ENCODE measurements at places on chromosomes 16 and 17.

GRCh38 chr17:3886776-3887175 is 6.1 kb downstream of the CAMKK1 start:
- H3K27me3 ChIP-seq, result peaks cover 21% of the 10 kb centered on the region
- H3K36me3 ChIP-seq, result peaks cover 12% of the 10 kb centered on the region
- H3K27ac ChIP-seq, result no peak overlapping the region
- H3K4me1 ChIP-seq, result peaks cover 29% of the 10 kb centered on the region

DNA sequence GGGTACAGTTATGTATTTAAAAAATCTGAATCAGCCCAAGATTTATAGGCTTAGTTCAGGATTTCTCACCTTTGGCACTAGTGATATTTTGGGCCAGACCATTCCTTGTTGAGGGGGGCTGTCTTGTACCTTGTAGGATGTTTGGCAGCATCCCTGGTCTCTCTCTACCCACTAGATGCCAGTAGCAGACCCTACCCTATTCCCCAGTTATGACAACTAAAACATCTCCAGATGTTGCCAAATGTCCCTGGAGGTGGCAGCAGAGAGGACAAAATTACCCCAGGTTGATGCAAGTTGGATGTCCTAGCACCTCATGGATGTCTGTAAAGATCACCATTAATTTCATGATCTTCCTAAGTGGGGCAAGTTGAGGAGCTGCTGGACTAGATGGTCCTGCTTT is 45.8 kb downstream of the SYT17 start:
- peaks cover 3% of the 10 kb centered on the region for H3K4me1 ChIP-seq
- DNase-seq, result no peak
- no peaks in the 10 kb centered on the region for H3K27me3 ChIP-seq
- peaks cover 21% of the 10 kb centered on the region for H3K36me3 ChIP-seq

GRCh38 chr17:12605222-12605621 is 60.5 kb upstream of the MYOCD start:
- no peak for DNase-seq
- H3K36me3 ChIP-seq, result no peaks in the 10 kb centered on the region
- no peak overlapping the region for H3K27ac ChIP-seq
- no peaks in the 10 kb centered on the region for H3K27me3 ChIP-seq
- no peak overlapping the region for H3K4me3 ChIP-seq

DNA sequence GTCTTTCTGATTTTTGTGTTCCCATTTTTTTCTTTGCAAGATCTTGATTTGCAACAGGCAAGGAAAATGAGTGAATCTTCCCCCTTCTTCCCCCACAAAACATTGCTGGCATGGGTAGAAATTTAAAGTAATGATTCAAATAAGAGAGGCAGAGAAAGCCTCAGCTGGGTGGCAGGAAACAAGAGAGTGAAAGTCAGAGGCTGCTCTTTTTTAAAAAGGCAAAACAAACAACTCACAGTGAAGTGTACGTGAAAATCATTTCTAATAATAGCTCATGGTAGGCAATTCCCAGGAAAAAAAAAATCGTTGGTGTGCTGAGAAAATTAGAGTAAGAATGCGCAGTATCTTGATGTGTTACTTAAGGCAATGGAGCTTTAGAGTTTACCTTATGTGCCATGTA is 229.5 kb downstream of the FTO start:
- H3K27me3 ChIP-seq, result no peaks in the 10 kb centered on the region
- no peak overlapping the region for H3K4me3 ChIP-seq
- no peak for DNase-seq
- peaks cover 7% of the 10 kb centered on the region for H3K4me1 ChIP-seq

GRCh38 chr17:51354936-51355335 is 94.6 kb downstream of the UTP18 start:
- H3K4me1 ChIP-seq, result no peaks in the 10 kb centered on the region
- H3K36me3 ChIP-seq, result no peaks in the 10 kb centered on the region
- H3K27ac ChIP-seq, result no peak overlapping the region
- no peak for DNase-seq
- H3K4me3 ChIP-seq, result no peak overlapping the region
